ENCODE measurements at places on chromosomes 1 and 21.

GRCh38 chr21:42467140-42467983, 28.7 kb downstream of the RSPH1 start:
- DNase-seq = no peak

- DNase-seq = no peak
Measured at GRCh38 chr1:208223136-208223535, 21.0 kb downstream of the PLXNA2 start.

GRCh38 chr1:159915571-159916241, 9.6 kb downstream of the TAGLN2 start:
- no peak for DNase-seq

DNA sequence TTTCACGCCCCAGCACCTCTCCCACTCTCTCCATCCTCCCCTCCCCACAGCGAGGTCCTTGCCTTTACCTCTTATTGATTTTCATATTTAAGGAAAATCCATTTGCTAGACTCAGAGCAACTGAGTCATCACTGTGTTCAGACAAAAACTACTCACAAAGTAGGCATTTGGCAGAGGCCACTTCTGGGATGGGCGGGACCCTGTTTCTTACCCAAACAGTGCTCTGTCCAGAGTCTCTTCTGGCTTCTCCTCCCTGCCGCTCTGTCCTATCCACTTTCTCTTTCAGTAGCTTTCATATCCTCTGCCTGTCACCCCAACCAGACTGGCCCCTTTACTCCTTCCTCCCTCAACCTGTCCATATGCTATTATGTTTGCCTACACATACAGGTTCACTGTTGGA, 2.4 kb upstream of the NAV1 start:
- DNase-seq = no peak

DNA sequence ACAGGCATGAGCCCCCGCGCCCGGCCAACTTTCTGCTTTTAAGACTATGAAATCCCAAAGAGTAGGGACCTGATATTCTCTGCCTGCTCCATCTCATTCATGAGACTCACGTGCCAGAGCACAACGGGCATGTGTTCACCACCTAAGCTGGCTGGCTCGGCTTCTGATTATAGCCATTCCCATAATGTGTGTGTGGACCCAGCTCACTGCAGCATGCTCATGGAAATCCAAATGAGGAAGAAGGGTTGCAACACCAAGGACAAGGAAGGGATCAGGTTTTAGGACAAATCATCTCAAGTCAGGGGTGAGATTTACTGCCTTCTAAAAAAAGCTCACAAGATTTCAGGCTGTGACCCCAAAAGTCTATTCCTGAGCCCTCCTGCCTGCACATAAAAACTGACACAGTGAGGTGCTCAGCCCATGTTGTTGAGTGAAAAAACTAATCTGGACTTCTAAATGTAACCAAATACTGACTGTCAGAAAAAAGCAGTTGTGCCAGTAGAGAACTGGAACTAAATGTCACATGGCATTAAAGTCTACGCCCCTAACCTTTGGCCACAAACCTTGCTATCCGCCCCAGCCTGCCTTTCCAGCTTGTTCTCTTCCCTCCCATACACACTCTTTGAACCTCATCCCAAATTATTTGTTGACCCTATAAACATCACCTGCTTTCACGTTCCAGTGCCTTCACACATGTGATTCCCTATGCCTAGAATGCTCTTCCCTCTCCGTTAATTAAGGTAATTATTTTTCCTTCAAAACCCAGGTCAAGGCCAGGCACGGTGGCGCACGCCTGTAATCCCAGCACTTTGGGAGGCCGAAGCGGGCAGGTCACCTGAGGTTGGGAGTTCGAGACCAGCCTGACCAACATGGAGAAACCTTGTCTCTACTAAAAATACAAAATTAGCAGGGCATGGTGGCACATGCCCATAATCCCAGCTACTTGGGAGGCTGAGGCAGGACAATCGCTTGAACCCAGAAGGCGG, 9.1 kb upstream of the COA7 start:
- DNase-seq = no peak

DNA sequence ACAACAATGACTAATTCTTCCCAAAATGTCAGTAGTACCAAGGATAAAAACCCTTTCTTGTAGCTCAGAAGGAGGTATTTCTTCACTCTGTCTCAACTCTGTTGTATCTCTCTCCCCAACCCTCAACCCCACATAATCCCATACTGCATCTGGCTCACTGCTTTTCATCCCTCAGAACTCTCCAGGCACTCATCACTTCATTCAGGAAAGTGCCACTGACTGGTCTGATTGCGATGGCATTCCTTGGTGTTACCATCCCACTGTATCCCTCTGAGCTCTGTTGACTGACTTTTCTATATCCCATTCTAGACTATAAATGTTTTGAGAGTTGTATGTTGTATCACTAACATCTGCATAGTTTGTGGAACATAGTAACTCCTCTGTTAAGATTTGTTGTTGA, 483.5 kb upstream of the ADGRL2 start:
- DNase-seq = no peak

GRCh38 chr1:114152508-114153260, 985 bp downstream of the SYT6 start:
- DNase-seq = no peak

- no peak for DNase-seq
Measured at GRCh38 chr1:178086294-178086693, 7.6 kb upstream of the RASAL2 start.

- no peak for DNase-seq
Measured at GRCh38 chr1:86416343-86416742, 7.6 kb upstream of the CLCA2 start.

GRCh38 chr1:182847105-182847504, 8.0 kb downstream of the DHX9 start:
- no peak for DNase-seq

- no peak for DNase-seq
Measured at GRCh38 chr1:9846611-9847171, 22.9 kb upstream of the CLSTN1 start.

DNA sequence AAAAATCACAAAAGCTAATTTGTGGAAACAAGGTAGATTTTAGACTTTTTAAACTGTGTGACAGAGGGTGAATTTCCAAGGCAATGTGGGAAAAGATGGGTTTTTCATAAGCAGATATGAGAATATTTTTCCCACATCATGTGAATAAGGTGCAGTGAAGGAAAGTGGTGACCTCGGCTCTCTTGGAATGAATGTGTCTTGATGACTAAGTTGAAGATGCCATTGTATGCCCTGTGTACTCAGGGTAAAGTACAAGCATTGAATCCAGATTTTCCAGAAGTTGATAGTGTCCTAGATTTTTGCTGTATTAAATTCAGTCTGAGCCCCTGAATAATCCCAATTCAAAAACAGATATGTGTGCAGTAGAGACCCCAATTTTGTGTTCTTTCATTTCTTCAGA, 442.6 kb upstream of the ADGRL2 start:
- DNase-seq = no peak

DNA sequence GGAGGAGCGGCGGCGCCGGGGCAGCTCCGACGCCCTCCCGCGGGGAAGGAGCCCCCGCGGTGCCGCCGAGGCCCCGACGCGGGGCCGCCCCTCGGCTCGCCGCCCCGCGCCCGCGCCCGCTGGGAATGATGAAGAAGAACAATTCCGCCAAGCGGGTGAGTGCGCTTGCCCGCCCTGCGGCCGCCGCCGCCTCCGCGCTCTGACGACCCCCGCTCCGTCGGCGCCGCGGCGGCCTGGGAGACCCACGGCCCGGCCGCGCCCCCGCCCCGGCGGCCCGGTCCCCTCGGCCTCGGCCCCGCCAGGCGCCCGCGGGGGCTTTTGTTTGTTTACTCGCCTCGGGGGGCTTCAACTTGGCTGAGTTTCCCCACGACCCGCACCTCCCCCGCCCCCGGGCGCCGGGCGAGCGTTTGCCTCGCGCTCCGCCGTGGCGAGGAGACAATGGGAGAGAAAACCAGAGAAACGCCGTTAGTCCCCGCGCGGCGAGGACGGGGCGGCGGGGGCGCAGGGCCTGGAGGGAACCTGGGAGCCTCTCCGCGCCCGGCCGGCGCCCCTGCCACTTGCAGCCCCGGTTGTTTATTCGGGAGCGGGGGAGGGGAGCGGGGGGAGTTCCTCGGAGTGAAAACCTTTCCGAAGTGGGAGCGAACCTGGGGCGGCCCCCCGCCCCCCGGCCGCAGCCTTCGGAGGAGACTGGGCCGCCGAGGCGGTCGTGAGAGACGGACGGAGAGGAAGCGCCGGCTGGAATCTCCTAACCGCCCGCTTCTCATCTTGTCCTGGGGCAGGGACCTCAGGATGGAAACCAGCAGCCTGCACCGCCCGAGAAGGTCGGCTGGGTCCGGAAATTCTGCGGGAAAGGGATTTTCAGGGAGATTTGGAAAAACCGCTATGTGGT, 661 bp downstream of the PLEKHO1 start:
- no peak for DNase-seq

DNA sequence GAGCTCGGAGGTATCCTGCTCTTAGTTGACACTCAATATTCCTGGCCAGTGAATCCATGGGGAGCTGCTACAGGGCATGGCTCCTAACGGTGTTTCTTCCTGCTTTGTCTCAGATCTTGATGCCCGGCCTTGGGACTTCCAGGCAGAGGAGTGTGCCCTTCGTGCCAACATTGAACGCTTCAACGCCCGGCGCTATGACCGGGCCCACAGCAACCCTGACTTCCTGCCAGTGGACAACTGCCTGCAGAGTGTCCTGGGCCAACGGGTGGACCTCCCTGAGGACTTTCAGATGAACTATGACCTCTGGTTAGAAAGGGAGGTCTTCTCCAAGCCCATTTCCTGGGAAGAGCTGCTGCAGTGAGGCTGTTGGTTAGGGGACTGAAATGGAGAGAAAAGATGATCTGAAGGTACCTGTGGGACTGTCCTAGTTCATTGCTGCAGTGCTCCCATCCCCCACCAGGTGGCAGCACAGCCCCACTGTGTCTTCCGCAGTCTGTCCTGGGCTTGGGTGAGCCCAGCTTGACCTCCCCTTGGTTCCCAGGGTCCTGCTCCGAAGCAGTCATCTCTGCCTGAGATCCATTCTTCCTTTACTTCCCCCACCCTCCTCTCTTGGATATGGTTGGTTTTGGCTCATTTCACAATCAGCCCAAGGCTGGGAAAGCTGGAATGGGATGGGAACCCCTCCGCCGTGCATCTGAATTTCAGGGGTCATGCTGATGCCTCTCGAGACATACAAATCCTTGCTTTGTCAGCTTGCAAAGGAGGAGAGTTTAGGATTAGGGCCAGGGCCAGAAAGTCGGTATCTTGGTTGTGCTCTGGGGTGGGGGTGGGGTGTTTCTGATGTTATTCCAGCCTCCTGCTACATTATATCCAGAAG, 16.7 kb downstream of the ALX3 start:
- peak; percentile 53 for DNase-seq

DNA sequence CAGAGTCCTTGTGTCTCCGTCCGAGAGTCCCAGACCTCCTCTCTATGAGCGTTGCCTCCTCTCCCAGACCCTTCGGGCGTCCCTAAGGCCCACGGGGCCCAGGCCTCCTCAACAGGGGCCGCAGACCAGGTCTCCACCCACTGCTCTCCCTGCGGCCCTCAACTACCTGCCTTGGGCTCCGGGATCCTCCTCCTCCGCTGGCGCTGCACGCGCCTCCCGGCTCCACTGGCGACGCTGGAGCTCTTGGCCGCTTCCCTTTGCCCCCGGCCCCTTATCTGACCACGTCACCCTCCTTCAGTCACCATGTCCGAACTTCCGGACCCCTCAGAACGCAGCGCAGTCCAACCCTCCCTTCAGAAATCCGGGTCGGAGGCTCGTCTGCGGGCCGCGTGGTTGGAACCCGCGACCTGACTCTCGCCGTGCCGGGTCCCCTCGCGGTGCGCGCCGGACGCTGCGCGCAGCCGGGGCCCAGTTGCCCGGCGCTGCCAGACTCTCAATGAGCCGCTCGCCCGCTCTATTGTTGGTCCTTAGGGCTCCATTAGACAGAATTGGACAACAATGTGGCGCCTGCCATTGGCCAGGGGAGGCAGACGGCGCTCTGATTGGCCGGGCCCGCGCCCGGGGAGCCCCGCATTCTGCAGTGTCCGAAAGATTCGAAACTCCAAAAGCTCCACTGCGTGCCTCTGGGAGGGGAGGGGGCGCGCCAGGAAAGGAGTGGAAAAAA, at the start of gene DMRTA2:
Gene DMRTA2 (minus strand): TSS at position 498 of the 724 bp plus-strand sequence. CDS start 1,907 bp downstream, outside the sequence.
- DNase-seq = no peak

DNA sequence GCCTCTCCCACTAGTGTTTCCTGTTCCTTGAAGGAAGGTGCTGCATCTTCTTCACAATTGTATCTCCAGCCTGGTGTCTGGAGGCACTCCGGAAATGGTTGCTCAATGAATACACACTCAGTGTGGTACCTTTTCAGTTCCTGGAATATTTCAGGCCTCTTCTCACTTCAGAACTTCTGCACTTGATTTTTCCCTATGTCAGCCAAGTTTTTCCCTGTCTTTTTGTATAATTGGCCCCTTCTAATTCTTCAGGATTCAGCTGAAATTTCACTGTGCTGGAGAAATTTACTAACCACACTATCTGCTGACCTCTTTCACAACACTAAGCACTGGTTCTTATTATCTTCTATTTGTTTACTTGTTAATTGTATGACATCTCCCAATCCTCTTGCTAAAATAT, 61.2 kb upstream of the MAP10 start:
- DNase-seq = no peak

DNA sequence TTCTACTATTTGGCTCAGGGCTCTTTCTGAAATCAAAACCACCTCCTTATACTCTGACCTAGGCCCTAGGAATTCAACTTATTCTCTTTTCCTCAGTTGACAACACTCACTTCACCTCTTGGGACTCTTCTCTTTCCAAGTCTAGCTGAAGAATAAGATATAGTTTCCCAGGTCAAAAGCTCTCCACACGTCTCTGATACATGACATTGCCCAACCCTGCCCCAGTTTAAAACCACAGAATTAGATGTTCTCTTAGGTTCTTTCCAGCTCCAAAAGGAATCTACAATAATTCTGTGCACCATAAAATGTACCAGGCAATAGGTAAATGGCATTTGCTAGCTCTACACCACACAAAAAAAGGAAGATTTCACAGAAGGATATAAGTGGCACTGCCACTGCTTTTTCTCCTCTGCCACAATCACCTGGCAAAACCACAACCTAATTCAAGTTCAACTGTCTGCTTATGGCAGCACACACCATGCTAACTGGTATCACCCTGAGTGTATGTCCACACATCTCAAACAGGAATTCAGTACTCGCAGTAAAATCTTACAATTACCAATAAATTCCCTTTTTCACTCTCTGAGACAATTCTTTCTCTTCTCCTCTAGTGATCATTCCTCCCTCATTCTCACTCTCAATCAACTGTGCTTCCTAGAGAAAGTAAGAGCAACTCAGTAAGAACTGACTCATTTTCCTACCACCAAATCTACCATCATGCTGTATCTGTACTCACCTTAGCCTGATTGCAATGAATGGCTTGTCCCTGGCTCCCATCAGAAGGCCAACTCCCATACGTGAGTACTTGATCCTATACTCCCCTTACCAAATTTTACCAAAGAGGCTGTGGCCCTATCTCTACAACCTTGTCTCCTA, 27.3 kb downstream of the ZBTB8OS start:
- no peak for DNase-seq

DNA sequence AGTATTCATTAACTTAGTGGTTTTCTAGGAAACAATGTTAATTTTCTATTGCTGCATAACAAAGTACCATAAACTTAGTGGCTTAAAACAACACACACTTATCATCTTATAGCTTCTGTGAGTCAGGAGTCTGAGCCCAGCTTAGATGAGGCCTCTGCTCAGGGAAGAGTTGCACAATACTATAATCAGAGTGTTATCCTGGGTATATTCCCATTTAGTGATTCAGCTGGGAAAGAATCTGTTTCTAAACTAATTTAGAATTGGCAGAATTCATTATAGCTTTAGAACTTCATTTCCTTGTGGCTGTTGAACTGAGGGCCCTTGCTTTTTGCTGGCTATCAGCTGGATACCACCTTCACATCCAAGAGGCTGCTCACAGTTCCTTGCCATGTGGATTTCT, 515.5 kb downstream of the BRINP3 start:
- no peak for DNase-seq

All from stimulated activated CD8-positive, alpha-beta memory T cell treated with anti-CD3 and anti-CD28 coated beads, Interleukin-4, amount 100 ng/mL, for 24 hours (primary cell).